ENCODE measurements at places on chromosomes 1 and 21.

GRCh38 chr1:3697104-3697503 lies 44.8 kb downstream of the TP73 start:
- no peak for DNase-seq

DNA sequence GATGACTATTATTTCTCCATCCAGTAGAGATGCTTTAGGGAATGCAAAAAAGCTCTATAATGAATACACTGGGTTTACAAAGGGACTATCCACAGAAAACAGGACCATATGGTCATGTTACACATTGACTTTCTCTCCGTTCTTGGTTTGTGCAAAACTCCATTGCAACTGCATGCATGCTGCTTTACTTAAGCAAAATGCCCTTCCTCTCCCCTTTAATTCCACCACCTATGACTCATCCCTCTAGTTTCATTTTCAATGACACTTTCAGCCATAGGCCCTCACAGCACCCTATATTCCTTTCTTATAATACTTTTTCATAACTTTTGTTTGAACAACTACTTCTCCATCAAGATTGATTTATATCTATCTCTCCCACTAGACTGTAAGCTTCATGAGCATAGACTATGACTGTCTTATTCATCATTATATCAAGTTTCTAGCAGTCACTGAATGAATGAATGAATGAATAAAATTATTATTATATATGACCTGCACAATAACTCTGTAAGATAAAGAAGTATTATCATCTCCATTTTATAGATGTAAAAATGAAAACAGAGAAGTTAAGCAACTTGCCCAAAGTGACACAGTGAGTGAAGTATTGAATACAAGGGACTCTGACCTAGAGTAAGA lies 248.9 kb downstream of the PLPP3 start:
- DNase-seq, result no peak

DNA sequence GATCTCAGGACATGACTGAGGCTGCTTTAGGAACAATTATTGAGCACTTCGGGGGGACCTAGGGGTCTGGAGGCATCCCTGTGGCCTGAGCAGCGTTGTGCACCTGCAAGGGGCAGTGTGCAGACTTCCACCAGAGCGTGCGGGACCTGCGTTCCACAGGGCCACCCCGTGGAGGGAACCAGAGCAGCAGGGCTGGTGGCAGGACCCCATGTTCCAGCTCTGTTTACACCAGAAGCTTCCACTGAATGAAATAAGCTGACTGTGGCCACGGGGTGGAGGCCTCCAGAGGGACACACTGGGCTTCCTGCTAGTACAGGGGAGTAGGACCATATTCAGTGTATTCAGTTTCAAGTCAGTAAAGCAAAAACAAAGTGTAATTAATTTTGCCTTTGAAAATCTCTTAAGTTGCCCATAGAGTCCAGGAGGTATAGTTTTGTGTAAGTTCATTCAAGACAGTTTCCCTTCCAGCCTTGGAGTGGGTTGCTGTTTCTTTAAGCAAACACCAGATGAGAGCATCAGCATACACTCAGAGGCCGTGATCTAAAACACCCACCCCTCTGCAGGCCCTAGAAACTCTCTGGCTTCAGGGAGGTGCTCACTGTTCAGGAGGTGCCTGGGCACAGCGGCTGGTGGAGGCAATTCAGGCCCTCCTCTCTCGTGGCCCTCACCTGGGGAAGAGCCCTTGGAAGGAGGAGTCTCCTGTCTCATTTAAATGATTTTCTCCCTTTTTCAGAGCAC lies 16.6 kb downstream of the SLC1A7 start:
- DNase-seq, result no peak

DNA sequence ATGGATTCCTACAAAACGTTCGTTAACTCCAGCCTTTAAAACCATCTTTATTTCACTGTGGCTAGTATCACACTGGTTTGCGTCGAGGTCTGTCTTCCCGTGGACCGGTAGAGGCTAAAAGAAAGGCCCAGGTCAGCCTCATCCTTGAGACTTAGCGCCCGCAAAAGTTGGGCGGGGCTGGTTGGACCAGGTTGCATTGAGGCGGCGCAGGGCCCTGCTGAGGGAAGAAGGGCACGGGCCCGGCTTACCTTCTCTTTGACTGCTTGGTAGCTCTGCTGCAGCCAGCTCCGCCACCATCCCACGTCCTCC lies 455 bp downstream of the BSDC1 start:
- DNase-seq, result no peak

- no peak for DNase-seq
Measured at GRCh38 chr1:72650843-72651435, 368.6 kb upstream of the NEGR1 start.

DNA sequence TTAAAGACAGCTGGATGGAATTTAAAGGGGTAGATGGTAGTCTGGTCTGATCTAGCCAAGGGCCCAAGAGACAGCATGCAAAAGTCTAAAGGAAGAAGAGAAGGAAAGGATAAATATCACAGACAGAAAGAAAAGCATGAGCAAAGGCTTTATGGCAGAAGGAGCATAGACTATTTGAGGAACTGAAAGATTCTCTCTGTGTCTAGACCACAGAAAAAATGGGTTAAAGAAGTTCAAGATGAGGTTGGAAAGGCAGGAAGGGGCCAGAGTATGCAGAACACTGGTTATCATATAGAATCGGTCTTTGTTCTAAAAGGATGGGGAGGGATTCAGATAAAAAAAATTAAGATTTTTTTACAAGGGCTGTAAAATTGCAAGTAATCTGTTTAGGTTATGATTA lies 136.8 kb upstream of the SGIP1 start:
- DNase-seq, result no peak

DNA sequence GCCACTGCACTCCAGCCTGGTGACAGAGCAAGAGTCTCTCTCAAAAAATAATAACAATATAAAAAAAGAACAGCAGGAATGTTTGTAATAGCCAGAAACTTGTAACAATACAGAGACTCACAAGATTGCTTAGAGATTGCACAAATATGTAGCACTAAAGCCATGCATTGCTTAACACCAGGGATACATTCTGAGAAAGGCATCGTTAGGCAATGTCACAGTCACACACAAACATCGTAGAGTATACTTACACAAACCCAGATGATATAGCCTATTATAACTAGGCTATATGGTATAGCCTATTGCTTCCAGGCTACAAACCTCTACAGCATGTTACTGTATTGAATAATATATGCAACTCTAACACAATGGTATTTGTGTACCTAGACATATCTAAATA lies 45.3 kb downstream of the GPATCH2 start:
- no peak for DNase-seq

DNA sequence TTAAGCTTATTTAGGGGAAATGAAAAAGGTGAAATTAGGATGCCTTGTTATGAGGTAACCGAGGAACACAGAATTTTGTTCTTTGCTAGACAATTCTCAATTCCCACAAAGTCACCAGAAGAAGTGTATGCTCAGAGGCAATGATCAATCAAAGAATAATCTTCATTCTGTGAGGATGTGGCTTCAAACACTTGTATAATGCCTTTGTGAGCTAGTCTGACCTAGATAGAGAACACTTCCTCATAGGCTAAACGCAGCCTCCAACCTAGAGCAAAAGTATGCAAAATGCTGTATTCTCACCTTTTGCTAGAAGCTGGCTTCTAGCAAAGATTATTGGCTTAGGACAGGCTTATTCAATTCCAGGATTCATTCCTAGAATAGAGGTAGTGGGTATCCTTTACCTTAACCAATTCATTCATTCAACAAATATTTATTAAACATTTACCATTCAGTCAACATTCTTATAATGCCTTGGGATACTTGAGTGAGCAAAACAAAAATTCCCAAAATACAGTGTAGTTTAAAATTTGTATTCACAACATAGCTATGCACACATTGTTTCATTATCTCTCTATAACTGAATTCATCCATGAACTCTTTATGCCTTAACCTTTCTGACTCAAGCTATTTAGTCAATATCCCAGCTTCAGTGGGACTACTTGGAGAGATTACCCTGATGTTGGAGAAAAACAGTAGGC lies 530.2 kb downstream of the PTPRC start:
- no peak for DNase-seq

DNA sequence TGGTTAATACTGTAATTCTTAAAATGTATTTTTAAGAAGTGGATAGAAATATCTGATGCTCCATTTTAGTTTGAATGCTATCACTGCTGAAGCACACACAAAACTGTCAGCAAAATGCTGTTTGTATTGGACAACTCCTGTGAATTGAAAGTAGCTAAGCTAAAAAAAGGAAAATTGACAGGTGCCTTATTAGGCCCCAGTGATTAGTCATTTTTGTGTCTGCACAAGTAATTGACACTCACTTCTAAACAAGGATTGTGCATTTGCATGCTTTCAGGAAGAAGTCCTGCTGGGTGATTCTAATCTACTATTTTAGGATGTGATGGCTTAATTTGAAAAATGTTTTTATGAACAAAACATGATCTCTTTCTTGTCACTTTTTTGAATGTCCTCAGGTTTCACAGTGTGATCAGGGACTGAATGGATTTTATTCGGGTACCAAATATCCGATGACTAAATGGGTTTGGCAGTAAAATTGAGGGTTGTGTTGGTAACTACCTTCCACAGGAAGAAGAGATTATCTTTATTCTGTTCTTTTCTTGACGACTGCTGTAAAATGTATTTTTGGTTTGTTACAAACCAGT lies 13.0 kb upstream of the MAP3K7CL start:
- no peak for DNase-seq
